ENCODE measurements at places on chromosomes 5 and 9.
A peak's percentile ranks its signal among the peaks of the same experiment; 100 is the strongest.

DNA sequence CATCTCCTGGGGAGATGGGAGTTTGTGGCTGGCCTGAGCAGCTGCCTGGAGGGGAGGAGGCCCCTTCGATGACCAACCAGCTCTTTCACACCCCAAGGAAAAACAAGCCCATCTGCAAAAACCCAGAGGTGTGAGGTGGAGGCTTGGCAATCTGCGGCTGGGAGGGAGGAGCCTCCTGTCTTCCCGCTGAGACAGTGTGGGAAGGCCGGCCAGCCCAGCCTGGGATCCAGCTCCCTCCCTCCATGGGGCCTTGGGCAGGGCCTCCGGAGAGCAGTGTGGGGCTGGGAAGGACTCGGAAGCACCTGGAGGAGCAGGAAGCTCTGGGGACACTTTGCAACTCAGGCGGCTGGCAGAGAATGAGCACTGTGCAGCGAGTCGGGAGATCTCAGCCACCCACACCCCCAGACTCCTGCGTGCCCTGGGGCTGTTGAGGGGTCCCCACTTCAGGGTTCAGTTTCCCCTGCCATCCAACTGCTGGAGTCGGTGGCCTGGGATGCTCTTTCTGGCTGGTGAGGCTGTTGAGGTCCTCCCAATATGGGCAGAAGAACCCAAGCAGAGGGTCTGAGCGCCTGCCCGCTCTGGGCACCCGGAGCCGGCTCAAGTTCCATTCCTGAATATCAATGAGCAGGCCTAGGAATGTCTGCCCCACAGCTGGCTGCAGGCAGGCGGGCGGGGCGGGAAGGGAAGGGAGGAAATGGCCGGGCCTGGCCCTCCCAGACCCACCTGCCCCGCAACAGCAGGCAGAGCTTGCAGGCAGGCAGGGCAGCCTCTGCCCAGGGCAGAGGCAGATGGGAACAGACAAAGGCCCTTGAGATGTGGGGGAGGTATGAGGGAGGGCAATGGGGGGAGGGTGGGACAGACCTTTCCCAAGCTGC lies 101.1 kb downstream of the FGF18 start:
- DNase-seq: peak; percentile 37

GRCh38 chr9:134265078-134265477 lies 61.2 kb upstream of the RXRA start:
- no peak for DNase-seq

DNA sequence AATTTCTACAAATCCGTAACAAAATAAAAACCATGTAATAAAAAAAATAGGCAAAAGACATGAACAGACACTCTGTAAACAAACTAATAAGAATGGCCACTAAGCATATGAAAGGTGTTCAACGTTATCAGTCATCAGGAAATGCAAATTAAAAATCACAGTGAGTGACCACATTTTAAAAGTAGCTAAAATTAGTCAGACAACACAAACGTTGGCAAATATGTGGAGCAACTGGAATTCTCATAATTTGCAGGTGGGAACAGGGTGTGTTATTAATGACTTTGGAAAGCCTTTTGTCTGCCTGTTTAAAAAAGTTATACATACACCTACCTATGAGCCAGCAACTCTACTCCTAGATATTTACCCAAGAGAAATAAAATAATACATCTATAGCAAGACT lies 164.4 kb downstream of the RMI1 start:
- no peak for DNase-seq

DNA sequence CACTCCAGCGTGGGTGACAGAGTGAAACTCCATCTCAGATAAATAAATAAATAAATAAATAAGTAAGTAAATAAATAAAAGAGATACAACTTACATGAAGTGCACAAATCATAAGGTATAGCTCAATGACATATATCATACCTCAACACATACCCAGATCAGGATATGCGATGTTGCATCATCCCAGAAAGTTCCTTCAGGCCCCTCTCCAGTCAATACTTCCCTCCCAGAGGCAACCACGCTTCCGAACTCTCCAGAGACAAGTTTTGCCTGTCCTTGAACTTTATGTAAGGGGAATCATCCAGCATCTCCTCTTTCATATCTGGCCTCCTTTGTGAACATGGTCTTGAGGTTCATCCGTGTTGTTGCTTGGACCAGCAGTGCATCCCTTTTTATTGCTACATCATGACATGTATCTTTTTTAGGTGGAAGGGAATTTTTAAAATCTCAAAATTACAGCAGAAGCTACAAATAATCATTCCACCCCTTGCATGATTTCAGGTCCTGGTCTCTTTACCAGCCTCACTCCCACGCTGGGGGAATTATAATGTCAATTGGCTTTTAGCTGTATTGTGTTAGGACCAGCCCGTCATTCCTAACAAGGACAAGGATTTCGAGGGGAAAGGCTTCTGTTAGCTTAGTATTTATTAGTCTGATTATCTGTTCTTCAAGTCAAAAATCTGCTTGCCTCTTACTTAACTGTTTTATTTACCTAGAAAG lies 32.9 kb upstream of the AOPEP start:
- DNase-seq: no peak

DNA sequence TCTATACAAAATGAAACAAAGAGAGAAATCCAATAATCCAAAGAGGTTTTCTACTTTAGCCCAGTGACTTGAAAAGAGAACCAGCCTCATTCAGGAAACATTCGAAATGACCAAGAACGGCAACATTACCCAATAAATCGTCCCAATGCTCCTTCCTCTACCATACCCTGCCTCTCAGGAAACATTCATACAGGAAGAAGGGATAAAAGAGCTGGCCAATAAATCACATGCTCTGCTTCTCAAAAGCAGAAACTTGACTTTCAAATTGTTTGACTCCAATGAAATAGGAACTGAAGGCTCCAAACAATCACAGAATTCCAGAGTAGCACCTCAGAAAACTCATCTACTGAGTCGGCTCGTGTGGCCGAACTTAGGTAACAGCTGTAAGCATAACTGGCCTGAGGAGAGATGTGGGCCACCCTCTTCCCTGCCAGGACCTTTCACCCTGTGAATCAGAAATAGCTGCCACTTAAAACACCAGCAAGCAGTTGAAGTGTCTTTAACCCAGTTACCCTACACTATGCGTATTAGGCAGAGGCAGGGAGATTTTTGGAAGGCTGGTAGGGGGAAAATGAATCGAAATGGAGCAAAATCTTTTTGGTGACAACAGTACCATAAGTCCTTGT lies 14.6 kb downstream of the ARL15 start:
- no peak for DNase-seq

- no peak for DNase-seq
Measured at GRCh38 chr5:97752871-97753270, 569.8 kb upstream of the RIOK2 start.

GRCh38 chr9:98415782-98416181 lies 160.3 kb upstream of the TBC1D2 start:
- no peak for DNase-seq

DNA sequence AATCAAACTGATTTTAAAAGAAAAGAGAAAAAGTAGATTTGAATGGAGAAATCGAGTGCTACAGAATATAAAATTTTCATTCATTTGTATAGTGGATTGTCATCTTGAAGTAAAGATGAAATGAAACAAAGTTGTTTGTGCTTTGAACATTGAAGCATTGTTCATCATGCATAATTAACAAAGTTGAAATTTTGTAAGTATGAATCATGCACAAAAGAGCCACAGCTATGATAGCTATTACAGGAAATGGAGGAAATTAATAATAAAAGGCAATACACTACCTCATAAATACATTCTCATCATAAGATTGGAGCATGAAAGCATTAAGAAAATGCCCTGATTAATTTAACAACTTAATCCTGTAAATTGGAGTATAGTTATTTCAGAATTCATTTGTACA lies 153.4 kb upstream of the TLX3 start:
- no peak for DNase-seq

DNA sequence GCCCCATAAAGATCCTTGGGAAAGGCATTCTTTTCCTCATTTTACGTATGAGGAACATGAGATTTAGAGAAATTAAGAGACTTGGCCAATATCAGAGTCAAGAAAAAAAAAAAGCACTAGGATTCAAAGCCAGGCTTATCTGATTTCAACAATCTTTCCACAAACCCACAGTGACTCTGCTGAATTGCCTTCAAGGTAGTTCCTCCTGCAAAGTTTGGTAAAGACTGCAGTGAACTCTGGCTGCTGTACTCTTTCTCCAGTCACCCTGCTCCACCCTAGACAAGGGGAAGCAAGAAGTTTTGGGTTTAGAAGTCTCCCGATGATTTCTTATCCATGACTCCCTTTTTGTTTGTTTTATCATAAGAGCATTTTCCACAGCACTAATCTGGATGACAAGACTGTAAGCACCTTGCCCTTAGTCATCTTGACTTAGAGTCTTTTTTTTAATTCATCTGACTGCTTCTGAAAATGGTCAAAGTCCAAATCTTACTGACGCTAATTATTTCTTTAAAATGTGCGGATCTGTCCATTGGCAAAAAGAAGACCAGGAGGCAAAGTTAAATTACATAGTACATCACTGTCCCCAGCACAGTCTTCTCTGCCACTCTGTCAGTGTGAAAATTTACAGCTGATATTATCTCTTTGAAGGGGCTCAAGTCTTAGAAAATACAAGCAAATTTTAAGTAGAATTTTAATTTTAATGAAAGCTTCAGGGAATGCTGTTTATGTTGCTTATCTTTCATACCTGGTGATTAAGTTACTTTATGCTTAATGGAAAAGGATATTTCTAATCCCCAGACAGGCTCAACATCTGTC lies 180.1 kb downstream of the TTLL11 start:
- DNase-seq: no peak

- peak; percentile 40 for DNase-seq
Measured at GRCh38 chr5:540071-540905, 16.0 kb upstream of the SLC9A3 start.

- no peak for DNase-seq
Measured at GRCh38 chr9:1637401-1637800, 377.7 kb upstream of the SMARCA2 start.

- peak; percentile 79 for DNase-seq
Measured at GRCh38 chr5:132385326-132386105, 16.0 kb downstream of the SLC22A5 start.

- no peak for DNase-seq
Measured at GRCh38 chr9:97966493-97966892, 16.6 kb upstream of the ANP32B start.

DNA sequence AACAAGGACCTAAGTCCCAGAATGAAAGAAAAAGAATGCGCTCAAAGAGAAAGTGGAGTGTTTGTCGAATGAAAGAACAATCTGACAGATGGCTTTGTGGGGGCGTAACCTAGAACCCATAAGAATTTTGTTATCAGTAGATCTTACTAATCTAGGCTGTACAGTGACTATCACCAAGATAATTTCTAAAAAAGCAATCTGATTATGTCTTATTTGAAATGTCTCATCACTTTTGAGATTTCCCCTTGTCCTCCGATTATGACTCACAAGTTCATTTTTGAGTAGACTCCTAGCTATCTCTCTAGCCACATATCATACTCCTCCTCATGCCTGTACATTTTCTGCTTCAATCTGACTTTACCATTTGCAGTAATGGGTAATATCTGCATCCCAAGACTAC lies 135.6 kb upstream of the SMARCA2 start:
- DNase-seq: no peak

- DNase-seq: no peak
Measured at GRCh38 chr5:31401691-31402090, 130.2 kb downstream of the DROSHA start.

GRCh38 chr5:134517553-134517952 lies 7.9 kb upstream of the JADE2 start:
- DNase-seq: no peak

DNA sequence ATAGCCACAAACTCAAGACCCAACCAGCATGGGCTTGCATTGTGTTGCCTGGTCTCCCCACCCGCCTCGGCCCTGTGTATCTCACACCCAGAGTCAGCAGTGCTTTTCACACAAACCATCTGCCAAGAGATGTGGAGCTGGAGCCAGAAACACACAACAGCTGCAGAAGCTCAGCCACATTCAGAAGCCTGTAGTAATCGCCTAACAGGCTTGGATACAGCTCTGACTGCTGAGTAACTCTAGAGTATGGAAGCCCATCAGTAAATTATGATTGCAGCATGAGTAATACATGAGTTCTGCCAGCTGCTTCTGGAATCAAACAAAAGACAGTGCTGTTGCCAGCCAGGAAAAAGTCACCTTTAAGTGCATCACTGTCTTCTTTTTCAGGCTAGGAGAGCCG lies 16.0 kb downstream of the TEK start:
- DNase-seq: peak; percentile 47

DNA sequence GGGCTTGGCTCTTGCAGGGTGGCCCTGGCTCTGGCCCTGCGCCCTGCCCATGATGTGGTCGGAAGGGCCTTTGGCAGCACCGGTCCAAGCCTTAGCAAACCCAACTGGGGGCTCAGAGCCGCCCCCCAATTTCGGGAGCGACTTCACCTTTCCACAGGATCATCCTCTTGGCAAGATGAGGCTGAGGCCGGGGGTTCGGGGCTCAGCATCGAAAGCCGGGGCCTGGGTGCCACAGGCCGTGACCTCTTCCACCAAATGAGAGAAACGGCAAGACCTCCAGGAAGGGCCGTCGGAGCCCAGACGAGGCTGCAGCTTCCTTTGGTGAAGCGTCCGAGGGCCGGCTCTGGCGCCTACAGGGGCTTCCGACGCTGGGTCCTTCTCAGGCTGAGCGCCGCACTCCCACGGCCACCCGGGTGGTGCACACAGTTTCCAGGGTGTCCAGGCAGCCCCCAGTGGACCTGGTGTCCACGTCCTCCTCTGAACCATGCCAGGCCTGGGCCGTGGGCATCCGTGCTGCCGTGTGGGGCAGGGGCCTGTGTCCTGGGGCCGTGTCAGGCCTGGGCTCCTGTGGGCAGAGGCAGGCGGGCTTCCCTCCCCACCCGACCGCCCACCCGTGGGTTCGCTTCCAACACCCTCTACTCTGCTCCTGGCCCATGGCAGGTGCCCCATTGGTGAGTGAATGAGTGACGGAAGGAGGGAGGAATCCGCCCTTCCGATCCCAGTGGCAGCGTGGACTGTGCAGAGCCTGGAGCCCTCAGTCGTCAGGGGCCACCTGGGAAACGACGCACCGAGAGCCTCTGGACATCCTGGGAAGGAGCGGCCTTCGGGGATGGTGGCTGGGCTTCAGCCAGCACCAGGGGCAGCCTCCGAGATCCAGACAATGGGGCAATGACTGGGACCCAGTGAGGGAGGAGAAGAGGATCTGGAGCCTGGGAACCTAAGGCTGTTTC lies 5.2 kb upstream of the AGPAT2 start:
- no peak for DNase-seq

GRCh38 chr5:1387876-1388275 lies 43.0 kb upstream of the CLPTM1L start:
- DNase-seq: no peak

GRCh38 chr5:173888473-173889131 lies 453 bp downstream of the CPEB4 start:
- DNase-seq: peak; percentile 32

All from eye (tissue), 1 donor.